Right ventricle myocardium superior (tissue), 1 donor: ENCODE measurements at places on chromosomes 1 and 21.

- DNase-seq: no peak
Measured at GRCh38 chr1:86362807-86363206, 33.3 kb downstream of the ODF2L start.

GRCh38 chr1:47684964-47685762 lies 247.3 kb downstream of the FOXD2 start:
- no peak for DNase-seq

GRCh38 chr1:160168016-160168415 lies 16.6 kb downstream of the ATP1A4 start:
- no peak for DNase-seq

DNA sequence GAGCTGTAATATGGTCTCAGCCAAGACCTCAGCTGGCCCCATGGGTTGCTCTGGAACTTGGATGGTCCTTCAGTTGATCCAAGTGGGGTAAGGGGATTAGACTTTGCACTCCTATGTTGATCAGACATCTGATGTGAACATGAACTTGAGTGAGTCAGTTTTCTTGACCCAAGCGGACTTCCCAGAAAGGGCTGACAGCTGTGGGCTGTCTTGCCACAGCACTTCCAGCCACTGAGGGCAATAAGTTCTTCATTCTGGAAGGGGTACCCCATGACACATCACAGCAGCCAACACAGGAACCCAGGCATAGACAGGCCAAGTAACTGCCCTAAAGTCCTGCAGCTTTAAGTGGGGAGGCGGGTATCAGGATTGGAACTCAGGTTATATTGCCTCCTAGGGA lies 93.9 kb upstream of the USP24 start:
- DNase-seq: no peak

DNA sequence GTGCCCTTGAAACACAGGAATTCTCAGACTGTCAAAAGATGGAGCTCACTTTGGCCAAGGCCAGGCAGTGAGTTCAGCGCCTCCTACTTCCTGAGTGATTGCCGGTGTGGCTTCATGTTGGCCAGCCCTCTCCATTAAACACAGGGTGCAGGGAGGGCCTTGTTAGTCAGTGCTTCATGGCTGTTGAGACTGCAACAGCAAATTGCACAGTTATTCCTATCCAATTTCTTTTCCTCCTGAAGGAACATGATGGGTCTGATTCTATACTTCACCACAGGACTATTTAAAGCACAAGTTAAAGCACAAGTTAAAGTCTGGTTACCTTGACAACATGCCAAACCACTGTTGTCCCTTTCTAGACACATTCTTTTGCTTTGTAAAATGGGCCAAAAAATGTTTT lies 156.6 kb downstream of the SIPA1L2 start:
- no peak for DNase-seq

DNA sequence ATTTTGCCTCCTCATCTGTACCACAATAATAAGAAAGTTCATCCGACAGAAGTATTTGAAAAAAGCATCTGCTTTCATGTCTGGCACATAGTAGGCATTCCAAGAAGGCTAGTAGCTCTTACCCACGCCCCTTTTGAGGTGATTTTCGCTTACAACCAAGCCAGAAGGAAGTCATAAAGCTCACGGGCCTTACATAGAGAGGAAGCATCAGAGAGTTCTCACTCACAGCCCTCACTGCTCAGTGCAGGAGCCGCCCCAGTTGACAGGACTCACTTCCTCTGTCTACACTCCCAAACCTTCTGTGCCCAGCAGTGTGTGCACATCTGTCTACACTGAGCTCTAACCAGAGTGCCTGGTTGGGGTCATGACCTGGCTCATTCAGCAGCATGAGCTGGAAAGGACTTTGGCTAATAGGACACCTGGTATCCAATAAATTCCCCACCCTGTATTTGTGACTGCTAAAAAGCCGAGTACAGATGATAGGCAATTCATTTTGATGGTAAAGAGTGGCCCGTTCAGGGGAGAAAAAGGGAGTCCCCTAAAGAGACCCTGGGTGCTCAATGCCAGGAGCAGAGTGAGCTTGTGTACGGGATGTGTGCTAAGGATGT lies 36.8 kb upstream of the DUSP10 start:
- no peak for DNase-seq

DNA sequence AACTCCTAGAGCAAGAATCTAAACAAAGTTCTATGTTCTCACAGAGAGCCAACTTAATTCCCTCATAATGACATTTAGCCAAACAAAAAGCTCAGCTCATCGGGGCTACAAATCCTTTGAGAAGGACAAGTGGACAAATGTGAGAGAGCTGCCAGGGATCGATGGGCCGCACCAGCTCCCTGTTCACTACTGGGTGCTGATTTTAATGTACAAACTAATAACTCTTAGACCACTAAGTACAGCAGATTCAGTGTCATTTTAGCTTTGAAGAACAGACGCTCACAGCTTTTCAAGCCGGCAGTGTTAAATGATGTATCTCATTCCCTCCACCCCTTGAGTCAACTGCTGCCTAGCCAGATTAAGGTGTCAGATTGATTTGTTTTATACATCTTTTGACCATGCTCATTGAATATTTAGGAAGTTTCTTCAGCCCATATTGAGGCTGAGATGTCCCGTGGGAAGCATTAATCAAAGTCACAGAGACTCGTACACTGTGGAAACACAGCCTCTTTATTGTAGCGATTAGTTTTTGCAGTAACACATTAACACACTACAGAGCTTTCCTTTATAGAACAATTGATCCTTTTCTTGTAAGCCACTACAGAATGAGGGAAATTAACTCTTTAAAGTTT lies 21.1 kb downstream of the PROX1 start:
- no peak for DNase-seq

GRCh38 chr1:119312500-119312899 lies 56.1 kb upstream of the HAO2 start:
- DNase-seq: no peak

GRCh38 chr1:154608397-154609270 lies 648 bp upstream of the ADAR start:
- DNase-seq: peak; percentile 58

DNA sequence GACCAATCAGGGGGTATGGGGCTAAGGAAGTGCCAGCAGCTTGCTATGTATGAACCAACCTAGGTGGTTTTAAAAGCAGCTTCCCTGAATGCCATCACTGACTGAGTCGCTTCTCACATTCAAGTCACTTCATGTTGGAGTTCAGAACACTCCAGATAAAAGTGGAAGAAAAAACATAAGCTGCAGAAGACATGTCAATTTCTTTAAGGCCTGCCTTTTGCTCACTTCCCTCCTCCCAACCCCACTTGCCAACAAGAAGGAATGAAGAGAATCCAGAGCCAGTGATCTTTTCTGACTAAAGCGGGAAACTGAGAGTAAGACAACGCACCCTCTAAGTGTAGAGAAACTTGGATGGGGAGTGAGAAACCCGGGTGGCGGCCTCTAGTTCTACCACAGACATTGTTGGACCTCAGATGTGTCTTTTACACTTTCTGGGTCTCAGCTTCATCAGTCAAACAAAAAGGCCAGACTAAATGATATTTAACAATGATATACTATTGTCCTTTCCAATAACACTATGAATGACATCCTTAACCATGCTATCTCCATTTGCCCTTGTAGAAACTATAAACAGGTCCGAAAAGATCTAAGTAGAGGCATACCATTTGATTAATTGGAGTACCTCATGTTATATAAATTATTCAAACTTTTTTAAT lies 54.1 kb downstream of the LUZP1 start:
- DNase-seq: no peak

DNA sequence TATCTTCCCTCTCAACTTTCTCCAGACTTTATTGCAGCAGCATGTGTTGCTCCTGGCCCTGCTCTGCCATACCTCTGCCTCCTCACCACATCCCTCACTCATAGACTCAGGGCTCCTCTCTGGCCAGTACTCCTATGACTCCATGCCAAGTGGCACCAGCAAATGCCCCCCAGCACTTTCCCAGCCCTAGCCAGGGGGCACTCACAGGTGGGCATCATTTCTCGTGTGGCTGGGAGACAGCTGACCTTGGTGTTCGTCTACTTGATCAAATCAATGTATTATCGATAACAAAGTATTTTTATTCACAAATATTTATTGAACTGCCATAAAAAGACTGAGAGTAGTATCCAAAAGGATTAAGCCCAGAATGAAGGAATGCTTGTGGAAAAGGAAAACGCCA lies 418.2 kb downstream of the FAM72C start:
- no peak for DNase-seq

DNA sequence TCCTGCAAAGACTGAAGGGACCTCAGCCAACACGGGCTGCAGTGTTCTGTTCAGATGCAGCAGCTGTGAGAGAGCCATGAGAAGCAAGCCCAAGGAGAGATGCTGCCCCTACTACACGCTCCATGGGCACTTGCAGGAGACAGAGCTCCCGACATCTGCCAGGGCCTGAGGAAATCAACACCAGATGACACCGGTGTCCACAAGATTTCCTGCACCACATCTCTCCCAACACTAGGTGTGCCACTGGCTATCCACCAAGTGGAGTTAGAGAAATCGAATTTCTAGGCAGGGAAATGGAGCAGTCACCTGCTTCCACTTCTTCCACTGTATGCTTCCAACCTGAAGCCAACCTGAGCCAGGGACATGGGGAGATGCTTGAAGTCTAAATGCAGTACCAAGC lies 445.3 kb downstream of the RWDD3 start:
- DNase-seq: no peak

DNA sequence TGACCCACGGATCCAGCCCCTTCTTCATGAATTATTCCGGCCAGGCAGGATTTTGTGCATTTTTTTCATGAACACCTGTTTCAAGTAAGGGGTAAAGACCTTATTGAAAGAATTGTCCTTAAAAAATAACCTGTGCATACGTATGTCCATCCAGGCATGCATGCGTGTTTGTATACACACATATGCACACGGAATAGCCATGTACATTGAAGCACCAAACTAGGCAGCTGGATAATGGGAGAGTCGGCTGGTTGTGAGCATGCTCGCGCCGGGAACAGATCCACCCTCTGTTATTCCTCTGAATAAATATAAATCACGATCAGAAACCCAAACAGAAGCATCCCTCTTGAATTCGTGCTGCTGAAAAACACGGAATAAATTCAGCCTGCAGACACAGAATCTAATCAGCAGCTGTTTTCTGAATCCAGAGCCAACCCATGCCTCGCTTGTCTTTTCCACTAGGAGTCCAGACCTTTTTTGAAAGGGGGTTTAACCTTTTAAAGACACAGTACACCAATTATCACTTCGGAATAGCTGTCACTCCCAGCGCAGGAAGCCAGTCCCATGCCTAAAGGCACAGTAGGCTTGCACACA lies at the start of gene HIVEP3:
HIVEP3 (minus strand) TSS at position 473 of the 594 bp plus-strand sequence.
- no peak for DNase-seq

DNA sequence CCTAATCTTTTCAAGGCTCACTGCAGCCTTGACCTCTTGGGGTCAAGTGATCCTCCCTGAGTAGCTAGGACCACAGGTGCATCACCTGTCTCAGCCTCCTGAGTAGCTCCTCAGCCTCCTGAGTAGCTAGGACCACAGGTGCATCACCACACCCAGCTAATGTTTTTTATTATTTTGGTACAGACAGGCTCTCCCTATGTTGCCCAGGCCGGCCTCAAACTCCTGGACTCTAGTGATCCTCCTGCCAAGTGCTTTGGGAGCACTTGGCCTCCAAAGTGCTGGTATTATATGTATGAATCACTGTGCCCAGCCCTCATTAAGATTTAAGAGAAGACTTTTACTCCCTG lies 58.5 kb upstream of the S1PR1 start:
- DNase-seq: no peak

DNA sequence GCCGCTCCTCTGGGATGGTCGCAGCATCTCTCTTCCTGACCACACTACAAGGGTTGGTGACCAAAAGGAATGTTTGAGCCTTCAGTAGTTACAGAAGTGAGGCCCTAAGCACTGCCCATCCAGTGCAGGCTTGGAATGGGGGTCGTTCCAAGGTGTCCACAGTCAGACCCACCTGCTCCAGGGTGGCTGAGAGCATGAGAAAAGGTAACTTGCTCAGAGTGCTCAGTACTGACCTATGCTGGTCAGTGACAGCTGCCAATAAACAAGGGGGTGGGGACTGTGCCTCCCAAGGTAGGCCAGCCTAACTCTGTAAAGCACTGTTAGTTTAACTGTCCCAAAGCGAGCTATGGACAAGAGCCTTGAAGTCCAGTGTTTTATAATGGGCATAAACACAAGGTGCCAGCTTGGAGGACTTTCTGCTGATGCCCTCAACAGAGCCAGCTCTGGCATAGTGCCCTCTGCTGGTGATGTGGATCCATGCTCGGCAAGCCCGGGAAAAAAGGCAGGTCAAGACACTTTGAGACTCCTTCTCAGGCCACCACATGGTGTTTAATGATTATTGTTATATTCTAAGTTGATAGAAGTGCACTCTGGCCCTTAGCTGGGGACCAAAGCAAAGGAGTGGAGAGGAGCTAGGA lies 78.1 kb upstream of the DNAH14 start:
- peak; percentile 62 for DNase-seq

DNA sequence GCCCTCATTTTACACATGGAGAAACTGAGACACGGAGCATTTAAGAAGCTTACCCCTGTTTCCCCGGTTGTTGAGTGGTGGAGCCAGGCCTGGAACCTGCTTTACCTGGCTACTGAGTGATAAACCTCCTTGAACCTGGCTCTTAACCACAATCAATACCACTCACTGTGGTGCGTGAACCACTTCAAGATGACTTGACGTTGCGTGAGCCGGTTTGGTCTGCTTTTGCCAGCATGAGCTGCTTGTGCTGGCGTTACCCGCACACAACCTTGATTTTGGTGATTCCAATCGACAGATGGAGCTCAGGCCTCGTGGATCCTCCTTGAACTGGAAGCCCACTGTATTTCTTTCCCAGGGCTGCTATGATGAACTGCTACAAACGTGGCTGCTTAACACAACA lies 6.1 kb upstream of the TINAGL1 start:
- DNase-seq: no peak

- no peak for DNase-seq
Measured at GRCh38 chr1:61482170-61482734, 242.7 kb downstream of the TM2D1 start.

DNA sequence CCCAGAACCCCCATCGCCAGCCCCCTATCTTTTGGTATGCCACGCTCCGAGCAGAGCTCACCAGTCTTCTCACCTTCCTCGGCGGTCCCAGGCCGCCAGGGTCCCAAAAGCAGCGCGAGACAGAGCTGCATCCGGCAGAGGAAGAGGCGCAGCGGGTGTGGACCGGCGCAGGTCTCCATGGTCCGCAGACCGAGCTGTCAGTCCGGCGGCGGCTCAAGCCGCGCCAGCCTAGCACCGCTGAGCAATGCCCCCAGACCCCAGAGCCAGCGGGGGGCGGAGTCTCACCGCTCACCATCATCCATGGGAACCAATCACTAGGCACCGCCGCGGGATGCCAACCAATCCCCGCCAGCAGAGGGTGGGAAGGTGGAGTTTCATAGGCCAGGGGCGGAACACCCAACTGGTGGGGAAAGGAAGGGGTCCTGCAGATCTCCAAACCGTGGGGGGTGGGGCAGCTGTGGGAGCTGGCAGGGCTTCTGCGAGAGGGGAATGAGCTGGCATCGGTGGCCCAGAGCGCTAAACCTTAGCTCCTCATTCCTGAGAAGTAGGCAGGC lies at the start of gene EPHA10:
EPHA10 (minus strand) TSS at position 233 of the 554 bp plus-strand sequence; CDS start at position 179, 54 bp downstream.
- DNase-seq: no peak

GRCh38 chr1:115496904-115497527 lies 144.8 kb upstream of the VANGL1 start:
- DNase-seq: no peak
